ENCODE measurements at places on chromosomes 3 and 15. TPM values are rescaled to one million over a fixed set of nuclear protein-coding genes. Genes with fewer than 3 reads are reported as not detected.

The MEIS2 gene
- 31.0 TPM for total RNA-seq

DNA sequence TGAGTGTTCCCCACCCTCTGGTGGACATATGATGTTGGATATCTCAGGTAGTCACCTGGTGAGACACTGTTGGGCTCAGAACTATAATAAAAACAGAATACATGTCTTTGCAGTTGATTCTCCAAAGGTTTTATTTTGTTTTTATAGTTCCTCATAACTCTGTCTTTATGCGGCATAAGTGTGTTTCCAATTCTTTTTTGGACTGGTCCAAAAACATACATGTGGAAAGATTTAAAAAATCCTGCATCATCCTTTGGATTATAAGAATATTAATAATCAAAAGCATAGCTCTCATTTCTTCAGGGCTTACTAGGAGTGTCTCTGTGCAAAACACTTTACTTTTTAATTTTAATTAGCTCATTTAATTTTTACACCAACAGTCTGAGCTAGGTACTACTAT lies 71.0 kb upstream of the ANKRD34C start:
- H3K4me1 ChIP-seq: no peaks in the 10 kb centered on the region
- DNase-seq: no peak
- H3K36me3 ChIP-seq: no peaks in the 10 kb centered on the region
- H3K27me3 ChIP-seq: no peaks in the 10 kb centered on the region
- H3K4me3 ChIP-seq: no peak overlapping the region

GRCh38 chr15:52652286-52652685 lies 26.9 kb downstream of the ATOSA start:
- no peak for DNase-seq
- peak overlapping the region; percentile 76 for H3K27ac ChIP-seq
- peaks cover 7% of the 10 kb centered on the region for H3K4me1 ChIP-seq
- no peaks in the 10 kb centered on the region for H3K27me3 ChIP-seq
- no peak overlapping the region for H3K4me3 ChIP-seq

The IL16 gene
- 5.0 TPM for total RNA-seq

- peaks cover 13% of the 10 kb centered on the region for H3K4me1 ChIP-seq
- DNase-seq: peak; percentile 4
- no peak overlapping the region for H3K4me3 ChIP-seq
- no peaks in the 10 kb centered on the region for H3K27me3 ChIP-seq
- no peak overlapping the region for H3K27ac ChIP-seq
These were observed 57.7 kb downstream of the MESD start for GRCh38 chr15:80931721-80932512.

The SLC25A20 gene
- total RNA-seq: 13.1 TPM

DNA sequence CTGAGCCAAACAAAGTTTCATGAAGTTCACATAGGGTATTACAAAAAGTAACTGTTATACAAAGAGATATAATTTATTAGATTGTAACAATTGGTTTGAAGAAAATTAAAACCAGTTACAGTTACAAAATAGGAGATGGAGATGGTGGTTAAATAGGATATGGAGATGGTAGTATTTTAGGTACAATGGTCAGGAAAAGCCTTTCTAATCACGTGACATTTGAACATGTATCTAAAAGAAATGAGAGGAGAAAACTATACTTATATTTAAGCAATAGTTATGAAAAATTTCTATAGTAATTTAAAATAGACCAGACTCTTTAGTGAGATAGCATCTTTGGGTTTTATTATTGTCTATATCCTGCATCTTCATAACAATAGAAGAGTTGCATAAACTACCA lies 312.9 kb downstream of the RBMS3 start:
- no peak overlapping the region for H3K27ac ChIP-seq
- H3K36me3 ChIP-seq: no peaks in the 10 kb centered on the region
- no peaks in the 10 kb centered on the region for H3K27me3 ChIP-seq
- no peak overlapping the region for H3K4me3 ChIP-seq

The CHRNA7 gene
- 0.26 TPM for total RNA-seq

DNA sequence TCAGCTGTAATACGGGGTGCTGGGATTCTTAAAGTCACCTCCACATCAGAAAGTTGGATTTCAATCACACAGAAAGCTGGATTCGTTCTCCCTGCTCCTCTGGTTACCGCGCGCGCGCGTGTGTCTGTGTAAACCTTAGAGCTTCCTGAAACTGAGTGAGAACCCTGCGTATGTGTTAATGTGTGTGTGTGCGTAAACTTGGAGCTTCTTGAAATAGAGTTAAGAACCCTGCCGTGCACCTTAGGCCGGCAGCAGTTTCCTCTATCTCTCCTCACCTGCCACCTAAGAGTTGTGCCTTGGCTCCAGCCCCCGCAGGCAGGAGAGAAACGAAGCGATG lies 531 bp downstream of the LZTFL1 start:
- H3K4me1 ChIP-seq: peaks cover 2% of the 10 kb centered on the region
- H3K36me3 ChIP-seq: no peaks in the 10 kb centered on the region
- H3K27ac ChIP-seq: peak overlapping the region; percentile 84
- peak overlapping the region; percentile 92 for H3K4me3 ChIP-seq
- DNase-seq: peak; percentile 37

DNA sequence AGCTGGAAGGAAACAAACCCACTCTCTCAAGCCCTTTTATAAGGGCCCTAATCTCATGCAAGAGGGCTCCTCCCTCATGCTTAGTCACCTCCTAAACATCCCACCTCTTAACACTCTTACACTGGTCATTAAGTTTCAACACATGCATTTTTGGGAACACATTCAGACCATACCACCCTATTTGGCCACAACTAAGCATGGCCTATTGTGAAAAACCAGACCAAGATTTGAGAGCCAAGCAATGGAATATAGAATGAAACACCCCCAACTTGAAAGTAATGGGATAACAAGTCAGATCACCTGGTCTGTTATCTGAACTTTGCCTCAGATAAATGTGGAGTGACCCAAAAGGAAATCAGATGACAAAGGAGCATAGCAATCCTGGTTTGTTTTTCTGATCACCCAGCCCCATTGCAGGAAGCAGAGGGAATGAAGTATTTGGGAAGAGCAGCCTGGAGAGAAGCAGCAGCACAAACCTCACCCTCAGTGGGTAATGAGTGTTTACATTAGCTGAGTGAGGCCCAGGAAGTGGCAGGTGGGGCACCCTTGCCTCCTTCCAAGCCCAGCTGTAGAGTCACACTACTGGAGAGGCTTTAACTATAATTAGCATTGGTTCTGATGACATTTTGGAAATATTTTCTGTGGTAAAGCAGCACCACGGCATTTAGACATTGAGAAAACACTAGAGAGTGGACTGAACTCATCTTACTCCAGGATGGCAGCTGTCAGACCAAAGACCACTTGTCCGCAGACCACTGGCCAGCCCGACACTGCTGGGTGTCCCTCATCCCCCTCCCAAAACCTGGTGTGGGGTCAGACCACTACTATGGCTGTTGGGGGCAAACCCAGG lies 48.8 kb upstream of the PRTG start:
- H3K36me3 ChIP-seq: no peaks in the 10 kb centered on the region
- H3K4me3 ChIP-seq: no peak overlapping the region
- peak overlapping the region; percentile 24 for H3K27ac ChIP-seq
- peaks cover 5% of the 10 kb centered on the region for H3K4me1 ChIP-seq

- peaks cover 2% of the 10 kb centered on the region for H3K4me1 ChIP-seq
- no peaks in the 10 kb centered on the region for H3K27me3 ChIP-seq
- no peak overlapping the region for H3K27ac ChIP-seq
- DNase-seq: peak; percentile 17
- peak overlapping the region; percentile 66 for H3K4me3 ChIP-seq
These were observed 1.3 kb downstream of the GOLGA8A start for GRCh38 chr15:34436126-34436955.

DNA sequence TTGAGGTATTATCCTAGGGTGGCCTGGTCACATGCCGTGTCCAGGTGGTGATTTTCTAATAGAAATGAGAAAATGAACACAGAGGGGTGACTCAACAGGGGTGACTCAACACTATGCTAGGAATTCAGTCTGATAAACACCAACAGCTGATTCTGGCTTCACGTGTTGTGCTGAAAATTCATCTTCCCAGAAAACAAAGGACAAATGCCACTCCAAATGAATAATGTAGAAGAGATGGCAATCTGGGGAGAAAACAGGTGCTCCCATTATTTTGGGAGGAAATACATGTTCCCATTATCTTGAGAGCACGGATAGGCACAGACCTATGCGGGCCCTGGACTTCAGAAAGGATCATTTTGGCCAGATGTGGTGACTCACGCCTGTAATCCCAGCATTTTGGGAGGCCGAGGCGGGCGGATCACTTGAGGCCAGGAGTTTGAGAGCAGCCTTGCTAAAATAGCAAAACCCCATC lies 101.2 kb upstream of the MEX3B start:
- H3K4me1 ChIP-seq: peaks cover 4% of the 10 kb centered on the region
- peak; percentile 90 for DNase-seq
- peaks cover 2% of the 10 kb centered on the region for H3K36me3 ChIP-seq
- H3K27ac ChIP-seq: no peak overlapping the region
- H3K27me3 ChIP-seq: no peaks in the 10 kb centered on the region
